ENCODE measurements at places on chromosomes 7 and 10. TPM values are rescaled to one million over a fixed set of nuclear protein-coding genes. Genes with fewer than 3 reads are reported as not detected.

FAM131B gene
- total RNA-seq, result 0.34 TPM

TBXAS1 gene
- 2.7 TPM for total RNA-seq

TMEM140 gene
- total RNA-seq, result 106 TPM

PIK3AP1 gene
- total RNA-seq, result 1.8 TPM

STRIP2 gene
- 58.3 TPM for total RNA-seq

BMPER gene
- 2.4 TPM for total RNA-seq

TMEM196 gene
- total RNA-seq, result not detected

LRRC17 gene
- total RNA-seq, result 3.6 TPM

SHH gene
- total RNA-seq, result not detected

GRCh38 chr7:70698219-70698832 lies 433.6 kb upstream of the GALNT17 start:
- no peaks in the 10 kb centered on the region for H3K27me3 ChIP-seq
- no peak overlapping the region for H3K27ac ChIP-seq
- no peak for DNase-seq
- H3K4me3 ChIP-seq, result peak overlapping the region; percentile 3
- no peaks in the 10 kb centered on the region for H3K36me3 ChIP-seq

DNA sequence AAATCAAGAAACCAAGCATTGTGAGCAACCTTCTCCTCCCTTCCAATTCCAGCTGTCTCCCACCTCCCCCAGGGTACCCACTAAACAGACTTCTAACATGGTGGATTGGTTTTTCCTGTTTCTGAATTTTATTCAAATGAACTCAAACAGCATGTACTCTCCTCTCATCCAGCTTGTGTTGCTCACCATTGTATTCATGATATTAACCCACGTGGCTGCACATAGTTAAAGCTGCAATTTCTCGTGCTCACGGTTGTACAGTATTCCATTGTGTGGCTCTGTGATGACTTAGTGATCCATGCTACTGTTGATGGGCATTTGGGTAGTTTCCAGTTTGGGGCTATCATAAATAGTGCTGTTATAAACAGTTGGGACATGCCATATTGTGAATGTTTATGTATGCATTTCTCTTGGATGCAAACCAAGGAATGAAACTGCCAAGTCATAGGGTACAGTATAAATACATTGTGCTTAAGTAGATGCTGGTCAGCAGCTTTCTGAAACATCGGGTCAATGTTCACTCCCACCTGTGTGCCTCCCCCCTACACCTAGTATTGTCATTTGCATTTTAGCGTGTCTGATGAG lies 124.3 kb downstream of the CACNB2 start:
- no peaks in the 10 kb centered on the region for H3K36me3 ChIP-seq
- H3K27ac ChIP-seq, result no peak overlapping the region
- no peak for DNase-seq
- H3K4me1 ChIP-seq, result no peaks in the 10 kb centered on the region

DNA sequence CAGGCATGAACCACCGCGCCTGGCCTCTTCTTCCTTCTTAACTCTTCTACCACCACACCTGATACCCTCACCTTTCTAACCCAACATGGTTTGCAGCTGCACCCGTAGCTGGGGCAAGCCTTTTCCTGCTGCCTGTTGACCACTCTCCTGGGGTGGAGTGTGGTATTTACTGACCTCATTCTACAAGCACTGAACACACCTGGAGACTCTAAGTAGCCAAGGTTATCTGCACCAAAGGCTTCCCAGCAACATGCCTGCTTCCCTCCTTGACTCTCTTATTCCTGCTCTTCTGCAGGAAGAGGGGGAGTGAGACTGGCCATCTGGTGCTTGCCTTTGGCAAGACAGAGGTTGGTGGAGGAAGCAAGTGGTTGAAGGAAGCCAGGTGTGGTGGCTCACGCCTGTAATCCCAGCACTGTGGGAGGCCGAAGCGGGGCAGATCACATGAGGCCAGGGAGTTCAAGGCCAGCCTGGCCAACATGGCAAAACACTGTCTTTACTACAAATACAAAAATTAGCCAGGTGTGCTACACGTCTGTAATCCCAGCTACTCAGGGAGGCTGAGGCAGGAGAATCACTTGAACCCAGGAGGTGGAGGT lies 10.1 kb downstream of the ACTR1A start:
- peak; percentile 44 for DNase-seq
- H3K36me3 ChIP-seq, result no peaks in the 10 kb centered on the region
- H3K27ac ChIP-seq, result peak overlapping the region; percentile 84
- H3K4me3 ChIP-seq, result no peak overlapping the region
- H3K27me3 ChIP-seq, result no peaks in the 10 kb centered on the region

DNA sequence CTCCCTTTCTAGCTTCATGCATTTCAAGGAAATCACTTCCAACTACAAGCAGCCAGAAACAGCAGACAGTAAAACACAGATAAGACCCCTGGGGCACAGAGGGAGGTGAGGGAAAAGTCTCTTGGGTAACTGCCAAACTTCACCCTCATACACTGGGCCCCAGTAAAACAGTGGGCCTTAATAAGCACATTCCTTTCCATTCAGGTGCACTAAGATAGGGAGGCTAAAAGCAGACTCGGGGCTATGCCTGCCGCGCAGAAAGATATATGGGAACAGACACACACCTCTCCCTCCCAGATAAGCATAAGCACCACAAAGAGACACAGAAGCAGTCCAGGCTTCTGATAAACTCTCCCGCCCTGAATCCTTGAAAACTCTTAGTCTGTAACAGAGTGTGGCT lies 117.0 kb downstream of the TYW1B start:
- H3K27me3 ChIP-seq, result no peaks in the 10 kb centered on the region
- peaks cover 8% of the 10 kb centered on the region for H3K36me3 ChIP-seq
- no peaks in the 10 kb centered on the region for H3K4me1 ChIP-seq
- DNase-seq, result no peak
- H3K4me3 ChIP-seq, result no peak overlapping the region
- no peak overlapping the region for H3K27ac ChIP-seq

DNA sequence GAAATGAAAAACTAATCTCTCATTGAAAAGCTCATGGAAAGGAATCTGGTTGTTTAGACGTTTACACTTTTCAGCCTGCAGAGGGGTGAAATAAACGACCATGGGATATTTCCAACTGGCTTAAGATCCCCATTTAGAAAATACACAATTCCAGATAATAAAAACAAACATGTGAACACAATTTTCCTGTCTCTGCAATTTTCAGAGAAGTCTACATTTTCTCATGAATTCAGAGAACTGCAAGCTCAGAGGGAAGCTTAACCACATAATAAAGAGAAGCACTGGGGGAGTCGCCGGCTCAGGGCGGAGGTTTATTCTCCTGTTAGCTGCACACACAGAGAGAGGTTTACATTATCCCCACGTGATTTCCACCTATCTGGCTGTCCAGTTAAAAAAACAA lies 215.2 kb downstream of the FANK1 start:
- no peaks in the 10 kb centered on the region for H3K27me3 ChIP-seq
- H3K4me3 ChIP-seq, result no peak overlapping the region
- no peak overlapping the region for H3K27ac ChIP-seq
- DNase-seq, result no peak
- H3K36me3 ChIP-seq, result no peaks in the 10 kb centered on the region

DNA sequence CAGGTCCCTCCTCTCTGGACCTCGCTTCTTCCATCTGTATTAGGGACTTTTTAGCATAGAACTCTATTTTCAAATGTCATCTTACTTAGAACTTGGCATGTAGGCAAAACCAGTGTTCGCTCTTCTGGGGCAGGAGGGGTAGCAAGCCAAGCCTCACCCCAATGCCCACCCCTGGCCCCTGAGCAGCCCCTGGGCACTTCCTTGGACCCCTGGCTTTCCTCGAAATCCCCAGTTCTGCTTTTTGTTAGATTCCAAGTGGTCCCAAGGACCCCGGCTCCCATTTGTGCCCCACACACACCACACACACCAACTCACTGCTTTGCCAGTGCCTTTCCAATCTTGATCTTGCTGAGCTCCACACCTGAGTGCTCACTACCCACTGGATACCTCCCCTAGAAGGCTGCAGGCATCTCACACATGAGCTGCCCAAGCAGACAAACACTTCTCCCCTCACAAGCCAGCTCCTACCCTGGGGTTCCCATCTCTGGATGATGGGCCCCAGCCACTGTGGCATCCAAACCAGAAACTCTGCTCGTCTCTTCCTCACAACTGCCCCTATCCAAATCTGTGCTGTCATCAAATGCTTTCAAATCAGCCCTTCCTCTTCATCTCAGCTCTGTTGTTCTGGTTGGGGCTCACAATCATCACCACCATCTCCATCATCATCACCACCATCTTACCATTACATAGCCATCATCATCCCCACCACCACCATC lies 167.9 kb upstream of the ZMIZ1 start:
- no peaks in the 10 kb centered on the region for H3K36me3 ChIP-seq
- H3K27ac ChIP-seq, result no peak overlapping the region
- H3K27me3 ChIP-seq, result no peaks in the 10 kb centered on the region
- H3K4me3 ChIP-seq, result no peak overlapping the region
- no peak for DNase-seq

DNA sequence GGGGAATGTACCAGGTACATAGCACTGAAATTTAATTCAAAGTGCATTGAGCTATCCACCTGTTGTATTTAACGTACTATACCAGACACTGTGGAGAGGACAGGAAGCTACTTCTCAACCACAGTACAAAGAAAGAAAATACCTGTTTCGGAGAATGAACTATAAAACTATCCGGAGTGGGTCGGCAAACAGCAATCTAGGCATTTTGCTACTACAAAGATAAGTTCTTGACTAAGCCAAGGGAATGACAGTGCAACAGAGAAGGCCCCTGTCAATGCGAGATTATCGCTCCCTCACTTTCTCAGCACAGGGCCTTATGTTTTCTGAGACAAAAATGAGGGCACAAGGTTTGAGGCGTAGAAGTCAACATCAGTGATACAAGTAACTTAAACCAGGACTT lies 27.4 kb downstream of the SFMBT2 start:
- DNase-seq, result no peak
- peaks cover 15% of the 10 kb centered on the region for H3K36me3 ChIP-seq
- H3K27ac ChIP-seq, result no peak overlapping the region

DNA sequence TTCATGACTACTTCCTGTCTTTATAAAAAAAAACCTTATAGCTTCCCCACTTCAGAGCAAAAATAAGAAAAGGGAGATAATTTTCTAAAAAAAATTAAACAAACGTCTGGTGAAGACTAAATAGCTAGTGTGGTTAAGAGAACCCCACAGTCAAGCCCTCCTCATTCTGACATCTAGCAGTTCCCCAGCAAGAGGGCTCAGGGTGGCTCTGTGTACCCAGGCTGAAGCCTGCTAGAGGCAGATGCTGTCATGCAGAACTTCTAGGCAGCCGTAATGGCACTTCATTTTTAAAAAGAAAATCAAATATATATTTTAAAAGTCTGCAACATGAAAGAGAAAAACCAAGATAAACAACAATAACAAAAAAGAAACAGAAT lies 223.1 kb upstream of the KLF14 start:
- no peak for DNase-seq
- H3K27ac ChIP-seq, result no peak overlapping the region
- H3K27me3 ChIP-seq, result no peaks in the 10 kb centered on the region
- no peak overlapping the region for H3K4me3 ChIP-seq
- H3K4me1 ChIP-seq, result peaks cover 50% of the 10 kb centered on the region

GRCh38 chr10:89163265-89163995 lies 43.7 kb downstream of the CH25H start:
- no peaks in the 10 kb centered on the region for H3K4me1 ChIP-seq
- H3K27me3 ChIP-seq, result no peaks in the 10 kb centered on the region
- H3K27ac ChIP-seq, result no peak overlapping the region
- no peaks in the 10 kb centered on the region for H3K36me3 ChIP-seq
- no peak overlapping the region for H3K4me3 ChIP-seq

GRCh38 chr10:78384049-78384431 lies 350.4 kb downstream of the RPS24 start:
- DNase-seq, result no peak
- H3K4me3 ChIP-seq, result no peak overlapping the region
- peaks cover 5% of the 10 kb centered on the region for H3K27me3 ChIP-seq

DNA sequence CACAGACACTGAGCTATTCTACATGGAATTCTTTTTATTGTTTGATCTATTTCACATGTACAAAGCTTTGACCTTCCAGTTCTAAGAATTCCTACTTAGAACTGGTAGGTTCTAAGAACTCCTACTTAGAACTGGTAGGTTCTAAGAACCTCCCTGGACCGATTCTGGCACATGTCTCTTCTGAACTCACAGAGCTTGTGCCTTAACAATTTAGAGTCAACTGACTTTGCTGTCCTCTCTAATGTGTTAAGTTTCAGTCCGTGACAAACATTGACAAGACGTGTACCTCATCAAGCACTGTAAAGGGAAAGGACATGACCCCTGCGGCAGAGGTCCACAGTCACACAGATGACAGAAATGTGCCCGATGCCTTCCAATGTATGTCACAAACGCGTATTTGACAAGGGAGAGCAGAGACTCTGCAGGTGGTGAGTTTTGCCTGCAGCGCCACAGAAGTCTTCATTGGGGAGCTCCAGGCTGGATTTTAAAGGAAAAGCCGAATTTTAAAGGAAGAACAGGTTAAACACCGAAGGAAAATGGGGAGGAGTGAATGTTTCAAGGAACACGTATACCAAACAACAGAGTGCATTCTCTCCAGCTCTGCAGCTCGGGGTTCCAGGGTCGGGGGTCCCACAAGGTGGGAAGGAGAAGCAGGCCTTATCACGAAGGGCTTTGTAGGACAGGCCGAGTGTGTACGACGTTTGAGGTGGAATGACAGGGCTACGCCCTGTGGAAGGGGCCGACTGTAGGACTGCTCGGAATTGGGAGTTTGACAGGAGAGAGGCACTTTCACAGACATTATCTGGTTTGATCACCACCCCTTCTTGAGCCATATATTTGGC lies 161.1 kb upstream of the KLF14 start:
- H3K4me3 ChIP-seq, result peak overlapping the region; percentile 27
- no peaks in the 10 kb centered on the region for H3K27me3 ChIP-seq
- DNase-seq, result no peak
- H3K4me1 ChIP-seq, result peaks cover 89% of the 10 kb centered on the region
- H3K27ac ChIP-seq, result peak overlapping the region; percentile 94
- H3K36me3 ChIP-seq, result no peaks in the 10 kb centered on the region

- H3K27me3 ChIP-seq, result peaks cover 20% of the 10 kb centered on the region
- H3K36me3 ChIP-seq, result no peaks in the 10 kb centered on the region
- H3K27ac ChIP-seq, result no peak overlapping the region
- peaks cover 7% of the 10 kb centered on the region for H3K4me1 ChIP-seq
Observed at GRCh38 chr7:100966542-100967291, 2.6 kb upstream of the MUC12 start.

- no peaks in the 10 kb centered on the region for H3K36me3 ChIP-seq
- no peak overlapping the region for H3K27ac ChIP-seq
- no peak for DNase-seq
- no peaks in the 10 kb centered on the region for H3K27me3 ChIP-seq
Observed at GRCh38 chr10:2165771-2166460, 428.6 kb upstream of the ADARB2 start.

DNA sequence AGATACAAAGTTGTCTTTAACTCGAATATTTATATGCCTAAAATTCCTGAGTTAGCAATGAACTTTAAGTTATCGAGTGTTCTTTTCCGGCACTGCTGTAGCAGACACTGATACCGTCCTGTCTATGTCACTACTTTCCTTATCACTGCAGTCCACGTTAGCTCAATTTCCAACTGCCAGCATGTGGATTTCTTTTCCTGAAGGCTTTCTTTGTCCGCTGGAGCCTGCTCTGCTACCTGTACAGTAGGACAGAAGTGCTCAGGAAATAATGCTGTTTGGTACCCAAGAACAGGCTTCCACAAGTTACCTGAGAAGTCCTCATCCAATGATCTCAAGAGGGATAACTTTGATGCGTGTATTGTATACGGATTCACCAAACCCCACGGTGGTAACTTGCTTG lies 329.4 kb downstream of the NXPH1 start:
- H3K27ac ChIP-seq, result no peak overlapping the region
- H3K27me3 ChIP-seq, result no peaks in the 10 kb centered on the region
- no peaks in the 10 kb centered on the region for H3K4me1 ChIP-seq
- no peak for DNase-seq
- no peaks in the 10 kb centered on the region for H3K36me3 ChIP-seq

Data from psoas muscle (tissue), 8 donors.